ENCODE measurements at places on chromosomes 2 and 18. TPM values are rescaled to one million over a fixed set of nuclear protein-coding genes. Genes with fewer than 3 reads are reported as not detected.

CHRNG gene
- not detected for total RNA-seq

- no peak for DNase-seq
These were observed 140.6 kb downstream of the EPHA4 start for GRCh38 chr2:221431477-221431876.

DNA sequence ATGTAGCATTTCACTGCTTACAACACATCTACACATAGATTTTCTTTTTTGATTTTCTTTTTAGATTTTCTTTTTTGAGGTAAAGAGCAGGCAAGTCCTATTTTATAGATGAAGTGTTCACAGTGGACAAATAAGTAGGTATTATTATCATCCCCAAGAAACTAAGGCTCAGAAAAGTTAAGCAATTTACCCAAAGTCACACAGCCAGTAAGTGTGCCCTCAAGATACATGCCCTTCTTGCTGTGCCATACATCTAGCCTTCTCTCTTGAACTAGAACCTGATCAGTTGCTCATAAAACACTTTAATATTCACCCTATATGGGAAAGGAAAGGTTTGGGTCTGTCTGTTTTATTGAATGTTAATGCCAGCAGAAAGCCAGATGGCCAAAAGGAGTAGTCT, 50.3 kb downstream of the DAPL1 start:
- no peak for DNase-seq

GRCh38 chr18:60096428-60096827, 196.6 kb downstream of the PMAIP1 start:
- DNase-seq: no peak

GRCh38 chr2:57146951-57147350, 899.7 kb upstream of the VRK2 start:
- DNase-seq: no peak

MAL gene
- total RNA-seq: not detected

GRCh38 chr18:61847164-61847791, 45.5 kb downstream of the RNF152 start:
- DNase-seq: no peak
